ENCODE measurements at places on chromosomes 11 and 22.

DNA sequence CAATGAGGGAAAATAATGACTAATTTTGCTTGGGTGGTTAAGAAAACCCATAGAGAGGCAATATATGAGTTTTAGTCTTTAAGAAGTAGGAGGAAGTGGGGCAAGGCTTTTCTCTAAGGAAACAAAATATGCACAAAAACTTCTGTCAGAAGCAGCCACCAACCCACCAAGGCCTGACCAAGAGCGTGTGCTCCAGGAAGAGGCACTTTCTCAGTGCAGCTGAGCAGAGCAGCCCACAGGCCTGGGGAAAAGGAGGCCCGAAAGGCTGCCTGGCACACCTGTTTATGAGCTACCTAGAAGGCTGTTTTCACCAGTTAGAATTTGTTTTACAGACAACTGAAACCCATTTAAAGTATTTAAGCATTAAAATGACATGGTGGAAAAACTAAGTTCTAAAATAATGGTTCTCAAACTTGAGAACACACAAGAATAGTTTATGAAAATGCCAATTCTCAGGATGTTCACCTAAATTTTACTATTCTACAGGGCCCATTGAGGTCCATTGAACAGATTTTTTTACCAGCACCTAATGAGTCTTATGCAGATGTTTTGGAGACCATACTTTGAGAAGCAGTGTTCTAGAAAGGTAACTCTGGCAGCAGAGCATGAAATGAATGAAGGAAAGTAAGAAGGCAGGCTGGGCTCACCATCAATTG is 160.5 kb upstream of the DDI1 start:
- no peak for DNase-seq

DNA sequence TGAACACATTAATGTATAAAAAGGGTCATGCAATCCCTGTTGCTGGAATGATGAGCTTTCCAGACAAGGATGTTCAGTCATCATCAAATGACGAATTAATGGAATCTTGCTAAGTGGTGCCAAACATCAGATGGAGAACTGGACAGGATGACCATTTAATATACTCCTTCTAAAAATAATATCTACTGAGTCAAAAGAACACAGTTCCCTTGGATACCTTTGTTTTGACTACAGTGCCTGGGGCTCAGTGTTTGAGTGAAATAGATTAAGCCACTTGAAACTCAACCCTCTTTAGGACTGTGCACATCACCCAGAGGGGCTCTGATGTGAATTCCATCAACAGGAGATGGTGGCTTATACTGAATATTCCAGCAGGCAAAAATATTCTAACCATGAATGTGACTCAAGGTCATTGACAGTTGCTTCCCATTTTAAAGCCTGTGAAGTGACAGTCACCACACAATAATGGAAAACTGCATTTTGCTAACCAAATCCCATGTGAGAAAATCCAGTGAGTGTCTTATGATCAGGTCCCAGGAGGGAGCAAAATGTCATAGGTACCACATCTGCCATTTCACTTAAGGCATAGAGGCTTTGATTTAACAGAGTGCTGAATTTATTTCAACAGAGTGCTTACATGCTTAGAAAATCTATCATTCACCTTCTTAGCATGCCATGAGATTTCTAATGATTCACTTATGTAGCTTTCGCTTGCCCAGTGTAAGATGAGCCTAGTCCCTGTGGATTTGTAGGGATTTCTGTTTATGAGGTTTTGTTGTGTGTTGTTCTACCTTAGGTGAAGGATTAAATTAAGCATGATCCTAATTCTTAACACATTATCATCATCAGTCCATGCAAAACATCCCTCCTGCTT is 41.3 kb upstream of the SLN start:
- no peak for DNase-seq

- no peak for DNase-seq
Observed at GRCh38 chr22:33224841-33225240, 166.7 kb upstream of the SYN3 start.

- DNase-seq: no peak
Observed at GRCh38 chr11:129657866-129658525, 157.7 kb upstream of the TMEM45B start.

- no peak for DNase-seq
Observed at GRCh38 chr11:95147364-95147905, 57.8 kb downstream of the ENDOD1 start.

GRCh38 chr11:46122945-46123715 is 1.9 kb upstream of the PHF21A start:
- no peak for DNase-seq

DNA sequence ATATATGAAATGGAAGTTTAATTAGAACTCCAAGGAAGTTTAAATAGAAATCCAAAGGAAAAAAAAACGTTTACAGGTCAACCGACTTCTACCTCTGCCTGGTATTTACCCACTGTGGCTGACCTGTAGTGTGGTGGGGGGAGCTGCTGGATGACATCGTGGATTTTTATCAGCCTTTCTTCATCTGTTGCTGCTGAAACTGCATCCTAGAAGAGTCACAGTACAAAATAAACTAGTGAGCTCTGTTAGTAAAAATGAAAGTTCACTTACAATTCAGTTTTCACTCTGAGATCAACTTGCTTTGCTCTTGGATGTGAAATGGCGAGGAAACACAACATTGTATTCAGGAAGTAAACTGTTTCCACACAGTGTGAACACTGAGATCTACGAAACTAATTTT is 43.2 kb upstream of the TP53AIP1 start:
- no peak for DNase-seq

- no peak for DNase-seq
Observed at GRCh38 chr11:58505849-58506248, 2.1 kb downstream of the OR5B21 start.

GRCh38 chr11:44469412-44469811 is 96.1 kb upstream of the CD82 start:
- no peak for DNase-seq

- no peak for DNase-seq
Observed at GRCh38 chr11:3155691-3156258, 9.3 kb downstream of the OSBPL5 start.

GRCh38 chr11:36586543-36586942 is 7.8 kb upstream of the IFTAP start:
- DNase-seq: no peak

DNA sequence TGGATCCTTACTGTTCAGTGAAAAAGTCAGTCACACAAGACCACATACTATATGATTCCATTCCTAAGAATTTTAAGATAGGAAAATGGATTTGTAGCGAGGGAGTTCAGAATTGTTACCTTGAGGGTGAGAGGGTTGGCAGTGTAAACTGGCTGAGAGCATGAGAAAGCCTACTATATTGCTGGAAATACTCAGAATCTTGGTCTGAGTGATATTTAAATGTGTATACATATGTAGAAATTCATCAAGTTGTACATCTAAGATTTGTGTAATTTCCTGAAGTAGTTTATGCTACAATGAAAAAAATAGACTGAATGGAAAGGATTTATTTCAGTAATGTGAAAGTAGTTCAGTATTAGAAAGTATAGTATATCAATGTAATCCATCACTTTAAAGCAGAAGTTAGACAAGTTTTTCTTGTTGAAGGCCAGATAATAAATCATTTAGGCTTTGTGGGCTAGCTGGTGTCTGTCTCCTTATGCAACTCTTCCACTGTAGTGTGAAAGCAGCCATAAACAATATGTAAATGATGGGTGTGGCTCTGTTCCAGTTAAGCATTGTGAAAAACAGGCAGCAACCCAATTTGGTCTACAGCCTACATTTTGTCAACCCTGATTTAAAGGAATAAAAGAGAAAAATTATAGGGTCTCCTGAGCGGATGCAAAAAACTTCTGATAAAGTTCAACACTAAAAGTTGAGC is 127.2 kb upstream of the THY1 start:
- DNase-seq: no peak

DNA sequence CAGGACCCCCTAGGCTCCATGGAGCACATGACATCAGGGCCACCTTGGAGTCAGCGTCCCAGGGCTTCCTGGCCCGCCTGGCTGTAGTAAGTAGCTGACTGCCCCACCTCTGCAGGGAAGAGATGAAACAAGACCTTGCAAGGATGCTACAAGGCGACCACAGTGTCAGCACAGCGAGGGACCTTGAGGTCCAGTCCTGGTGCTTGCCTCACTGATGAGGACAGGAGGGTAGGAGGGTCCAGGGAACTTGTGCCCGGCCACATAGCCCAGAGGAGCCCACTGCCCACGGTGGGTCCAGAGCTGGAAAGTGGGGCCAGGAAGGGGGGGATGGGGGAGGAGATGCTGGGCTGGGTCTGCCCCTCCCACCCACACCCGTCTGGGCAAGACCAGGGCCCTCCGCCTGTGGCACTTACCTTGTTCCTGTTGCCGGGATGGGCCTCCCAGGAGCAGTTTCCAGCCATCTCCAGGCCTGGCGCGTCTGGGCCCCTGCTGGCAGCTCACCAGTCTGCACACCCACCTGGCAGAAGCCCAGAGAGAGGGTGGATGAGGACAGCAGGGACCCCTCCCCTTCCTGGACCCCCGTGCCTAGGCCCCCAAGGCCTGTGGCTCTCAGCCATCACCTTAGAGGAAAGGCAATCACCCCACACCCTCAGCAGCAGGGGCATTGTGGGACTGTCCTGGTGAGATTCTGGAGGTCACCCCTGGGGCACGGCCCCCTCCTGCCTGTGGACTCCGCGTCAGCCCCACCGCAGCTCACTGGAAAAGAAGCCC is 3.4 kb downstream of the MRGPRF start:
- DNase-seq: no peak

DNA sequence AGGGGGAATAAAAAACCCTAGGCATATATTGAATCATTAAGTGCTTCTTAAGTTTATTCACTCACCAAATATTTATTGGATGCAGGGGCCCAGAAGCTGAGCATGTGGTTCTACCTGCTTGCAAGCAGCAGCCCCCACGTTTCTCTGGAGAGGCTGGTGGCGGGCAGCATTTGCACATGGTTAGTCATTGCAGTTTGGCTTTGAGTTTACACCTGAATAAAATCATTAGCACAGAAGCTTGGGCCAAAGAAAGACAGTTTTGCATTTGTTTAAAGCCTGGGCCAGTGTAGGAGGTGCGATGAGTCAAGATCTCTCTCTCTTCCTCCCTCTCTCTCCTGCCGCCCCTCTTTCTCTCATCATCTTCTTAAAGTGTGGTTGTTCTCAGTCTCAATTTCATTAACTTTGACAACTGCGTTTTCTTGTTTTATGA is 72.6 kb downstream of the C22orf31 start:
- no peak for DNase-seq

GRCh38 chr22:17100621-17101020 is 15.8 kb downstream of the IL17RA start:
- no peak for DNase-seq

DNA sequence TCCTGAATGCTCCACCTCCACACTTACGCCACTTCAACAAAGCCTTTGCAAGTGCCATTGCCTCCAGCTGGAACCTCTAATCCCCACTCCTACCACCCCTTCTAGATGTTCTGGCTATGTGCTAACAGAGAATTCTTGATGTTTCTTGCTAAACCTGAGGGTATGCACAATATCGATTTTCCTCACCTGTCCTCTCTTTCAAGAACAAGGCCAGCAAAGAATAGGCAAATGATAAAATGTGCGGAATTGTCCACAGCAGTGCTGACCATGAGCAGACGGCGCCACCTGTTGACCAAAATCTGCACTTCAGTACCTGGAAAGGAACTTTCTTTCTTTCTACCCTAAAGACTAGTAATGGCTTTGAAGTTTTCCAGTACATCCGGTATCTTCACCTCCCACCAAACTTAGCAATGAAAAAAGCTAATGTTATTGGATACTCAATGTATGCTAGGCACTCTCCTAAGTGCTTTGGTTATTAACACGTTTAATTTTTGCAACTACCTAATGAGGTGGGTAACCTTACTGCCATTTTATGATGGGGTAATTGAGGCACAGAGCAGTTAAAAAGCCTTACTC is 3.4 kb downstream of the TIMM10 start:
- DNase-seq: peak; percentile 68

GRCh38 chr11:10564030-10564429 is 4.4 kb downstream of the LYVE1 start:
- DNase-seq: no peak

DNA sequence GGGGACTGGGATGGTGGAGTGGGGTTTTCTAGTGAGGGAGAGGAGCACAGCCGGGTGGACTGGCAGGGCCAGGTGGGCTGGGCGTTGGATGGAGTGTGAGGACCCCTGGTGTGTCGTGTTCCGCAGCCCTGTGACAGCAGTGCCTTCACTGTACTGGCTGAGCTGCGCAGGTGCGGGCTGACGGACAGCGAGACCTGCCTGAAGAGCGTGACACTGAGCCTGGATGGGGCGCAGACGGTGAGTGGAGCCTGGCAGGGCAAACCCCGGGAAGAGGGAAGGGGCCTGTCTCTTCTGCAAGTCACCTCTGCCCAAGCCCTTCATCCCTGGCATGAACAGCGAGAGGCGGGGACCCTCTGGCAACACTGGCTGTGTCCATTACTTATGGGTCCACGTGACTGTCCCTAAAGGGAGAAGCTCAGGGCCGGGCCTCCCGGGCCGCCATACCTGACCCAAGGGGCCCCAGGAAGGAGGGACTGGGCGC is 10.0 kb downstream of the MUC5AC start:
- no peak for DNase-seq

DNA sequence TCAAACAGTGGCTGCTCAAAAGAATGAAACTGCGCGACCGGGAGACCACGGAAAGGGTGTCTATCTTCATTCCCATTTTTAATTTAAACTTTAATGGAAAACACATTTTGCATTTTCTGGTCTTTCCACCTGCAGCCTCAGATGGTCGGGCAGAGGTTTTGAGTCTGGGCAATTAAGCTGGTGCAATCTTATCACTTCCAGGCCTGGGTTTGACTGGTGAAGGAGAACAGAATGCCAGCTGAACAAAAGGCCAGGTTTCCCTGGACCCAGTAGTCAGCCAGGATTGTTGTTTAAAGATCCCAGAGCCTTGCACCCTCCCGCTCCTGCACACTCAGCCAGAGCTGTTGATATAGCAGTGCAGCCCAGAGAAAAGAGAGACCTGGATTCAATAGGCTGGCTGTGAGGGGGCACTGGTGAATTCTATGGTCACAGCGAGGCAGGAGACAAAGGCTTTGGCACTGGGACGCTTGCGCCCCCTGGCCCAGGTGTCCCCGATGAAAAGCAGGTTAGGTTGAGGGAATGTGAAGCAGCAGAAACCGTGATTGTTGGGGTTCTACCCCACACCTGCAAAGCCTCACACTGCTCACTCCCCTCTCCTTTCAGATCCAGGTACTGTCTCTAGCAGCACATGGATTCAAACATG is 83.6 kb downstream of the FLI1 start:
- no peak for DNase-seq

GRCh38 chr11:22466351-22466750 is 128.2 kb downstream of the SLC17A6 start:
- no peak for DNase-seq

- DNase-seq: no peak
Observed at GRCh38 chr11:128691802-128692752, 1.8 kb upstream of the FLI1 start.

GRCh38 chr22:36935694-36936093 is 22.3 kb downstream of the CSF2RB start:
- DNase-seq: no peak

- DNase-seq: no peak
Observed at GRCh38 chr22:24859587-24859986, 53.6 kb downstream of the SGSM1 start.

DNA sequence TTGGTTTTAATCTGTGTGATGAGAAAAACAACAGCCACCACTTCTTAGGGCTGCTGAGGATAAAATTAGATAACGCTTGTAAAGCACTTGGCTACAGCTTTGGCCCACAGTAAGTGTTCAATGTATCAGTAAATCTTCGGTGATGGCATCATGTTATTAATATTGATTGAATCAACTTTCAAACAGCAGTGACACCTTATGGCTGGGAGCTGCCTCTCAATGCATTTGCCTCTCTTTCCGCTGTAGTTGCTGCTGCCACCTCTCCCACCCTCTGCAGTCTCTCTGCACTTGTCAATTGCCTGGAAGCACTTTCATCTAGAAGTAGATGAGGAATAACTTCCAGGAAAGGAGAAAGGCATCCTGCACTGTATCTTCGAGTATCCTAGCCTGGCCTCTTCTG is 491.1 kb downstream of the OPCML start:
- no peak for DNase-seq

All from NCI-H2227 treated with DMSO at 0.1 percent for 48 hours (cell line).